PC-3 (cell line): ENCODE measurements at places on chromosomes 16 and 17. TPM values are rescaled to one million over a fixed set of nuclear protein-coding genes. Genes with fewer than 3 reads are reported as not detected.

The USP43 gene
- total RNA-seq: 8.1 and 10.0 TPM in 2 replicates

The JMJD6 gene
- total RNA-seq: 39.0 and 49.8 TPM in 2 replicates

The STH gene
- not detected in 2 replicates for total RNA-seq

The CDH13 gene
- total RNA-seq: 0.36 TPM in 1 of 2 replicates, not detected in the other

The BICDL2 gene
- 16.3 and 27.7 TPM in 2 replicates for total RNA-seq

The ADAD2 gene
- not detected in 2 replicates for total RNA-seq

The WNT9B gene
- not detected in 2 replicates for total RNA-seq

The CUEDC1 gene
- total RNA-seq: 31.6 and 53.4 TPM in 2 replicates

The TMEM114 gene
- total RNA-seq: not detected in 2 replicates

The FAM20A gene
- total RNA-seq: 0.11 and 0.17 TPM in 2 replicates

The CHCT1 gene
- not detected in 2 replicates for total RNA-seq

The HS3ST3B1 gene
- total RNA-seq: 0.33 and 0.52 TPM in 2 replicates

The G6PC1 gene
- not detected in 2 replicates for total RNA-seq

The HSD17B2 gene
- total RNA-seq: 3.1 and 5.2 TPM in 2 replicates

The GINS3 gene
- total RNA-seq: 17.5 and 19.6 TPM in 2 replicates

The POLG2 gene
- 20.3 and 37.7 TPM in 2 replicates for total RNA-seq

The SBK1 gene
- total RNA-seq: 0.95 and 1.5 TPM in 2 replicates

The ORMDL3 gene
- total RNA-seq: 27.0 and 27.4 TPM in 2 replicates

The OR1D2 gene
- total RNA-seq: not detected in 2 replicates

The TP53TG3 gene
- total RNA-seq: not detected in 2 replicates

The WSB1 gene
- total RNA-seq: 32.0 and 35.1 TPM in 2 replicates

The CPHXL2 gene
- total RNA-seq: not detected in 2 replicates

The CDRT15 gene
- total RNA-seq: not detected in 2 replicates

The SMCR8 gene
- 20.4 and 22.7 TPM in 2 replicates for total RNA-seq

The TP53TG3C gene
- total RNA-seq: not detected in 2 replicates

The CCL7 gene
- total RNA-seq: not detected in 2 replicates

The LUC7L gene
- 46.0 and 61.9 TPM in 2 replicates for total RNA-seq

The KRT14 gene
- 0.15 TPM in 1 of 2 replicates, not detected in the other for total RNA-seq

The HS3ST6 gene
- not detected in 2 replicates for total RNA-seq

The FGF11 gene
- total RNA-seq: 0.69 and 1.0 TPM in 2 replicates

The DNAH9 gene
- 0.11 TPM in 1 of 2 replicates, not detected in the other for total RNA-seq

The CFAP119 gene
- total RNA-seq: 8.6 and 9.6 TPM in 2 replicates

The BCL6B gene
- total RNA-seq: 0.12 TPM in 1 of 2 replicates, not detected in the other

The SMARCD2 gene
- 152 and 156 TPM in 2 replicates for total RNA-seq

The KRT25 gene
- total RNA-seq: not detected in 2 replicates

The ITGA2B gene
- total RNA-seq: 3.1 and 7.1 TPM in 2 replicates

The BTBD17 gene
- not detected in 2 replicates for total RNA-seq

The MT1H gene
- total RNA-seq: not detected in 2 replicates

The CASKIN1 gene
- 1.6 and 1.7 TPM in 2 replicates for total RNA-seq

The WFDC1 gene
- total RNA-seq: 0.15 TPM in 1 of 2 replicates, not detected in the other

The GPR142 gene
- not detected in 2 replicates for total RNA-seq

The RDM1 gene
- total RNA-seq: 2.0 and 2.6 TPM in 2 replicates

The ASIC2 gene
- 0.11 and 0.12 TPM in 2 replicates for total RNA-seq

The ZNF629 gene
- total RNA-seq: 7.8 and 8.4 TPM in 2 replicates

The PERCC1 gene
- not detected in 2 replicates for total RNA-seq

The C17orf50 gene
- not detected in 2 replicates for total RNA-seq
